Omental fat pad (tissue), 4 donors: ENCODE measurements at places on chromosomes 1 and 21.

- DNase-seq = no peak
Measured at GRCh38 chr1:215875712-215876111, 308.6 kb downstream of the KCTD3 start.

DNA sequence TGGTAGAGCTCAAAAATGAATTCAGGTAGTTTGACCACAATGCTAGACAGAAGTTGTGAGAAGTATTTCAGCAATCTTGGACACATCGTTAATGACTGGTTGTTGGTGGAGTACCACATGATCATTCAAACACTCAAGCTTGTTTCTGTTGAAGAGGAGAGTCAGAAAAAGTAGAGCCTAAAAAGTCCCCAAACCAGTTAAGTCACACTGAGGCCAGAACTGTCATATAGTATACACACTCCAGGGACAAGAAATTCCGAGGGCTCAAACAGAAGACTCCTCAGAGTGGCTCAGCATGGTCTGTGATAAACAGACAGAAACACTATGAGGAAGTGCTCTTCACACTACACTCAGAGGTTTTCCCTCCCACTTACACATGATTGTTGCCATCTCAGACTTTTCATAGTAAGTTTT, 5.8 kb downstream of the TRIM33 start:
- DNase-seq = no peak

DNA sequence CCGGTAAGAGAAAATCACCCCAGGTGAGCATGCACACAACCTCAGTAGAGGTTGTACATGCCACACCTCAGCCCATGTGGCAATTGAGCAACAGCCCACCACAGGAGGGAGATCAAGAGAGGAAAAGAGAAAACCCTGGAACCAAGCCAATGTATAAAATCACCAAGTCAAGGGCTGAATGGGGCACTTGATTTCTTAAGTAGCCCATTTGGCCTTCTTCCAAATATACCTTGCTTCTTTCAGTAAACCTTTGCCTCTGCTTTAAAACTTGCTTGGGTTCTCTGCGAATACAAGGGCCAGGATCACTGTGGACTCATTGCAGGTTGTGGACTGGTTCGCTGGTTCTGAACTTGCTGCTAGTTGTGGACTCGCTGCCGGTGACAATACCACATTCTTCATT, 1814.0 kb downstream of the PLA2G4A start:
- no peak for DNase-seq

DNA sequence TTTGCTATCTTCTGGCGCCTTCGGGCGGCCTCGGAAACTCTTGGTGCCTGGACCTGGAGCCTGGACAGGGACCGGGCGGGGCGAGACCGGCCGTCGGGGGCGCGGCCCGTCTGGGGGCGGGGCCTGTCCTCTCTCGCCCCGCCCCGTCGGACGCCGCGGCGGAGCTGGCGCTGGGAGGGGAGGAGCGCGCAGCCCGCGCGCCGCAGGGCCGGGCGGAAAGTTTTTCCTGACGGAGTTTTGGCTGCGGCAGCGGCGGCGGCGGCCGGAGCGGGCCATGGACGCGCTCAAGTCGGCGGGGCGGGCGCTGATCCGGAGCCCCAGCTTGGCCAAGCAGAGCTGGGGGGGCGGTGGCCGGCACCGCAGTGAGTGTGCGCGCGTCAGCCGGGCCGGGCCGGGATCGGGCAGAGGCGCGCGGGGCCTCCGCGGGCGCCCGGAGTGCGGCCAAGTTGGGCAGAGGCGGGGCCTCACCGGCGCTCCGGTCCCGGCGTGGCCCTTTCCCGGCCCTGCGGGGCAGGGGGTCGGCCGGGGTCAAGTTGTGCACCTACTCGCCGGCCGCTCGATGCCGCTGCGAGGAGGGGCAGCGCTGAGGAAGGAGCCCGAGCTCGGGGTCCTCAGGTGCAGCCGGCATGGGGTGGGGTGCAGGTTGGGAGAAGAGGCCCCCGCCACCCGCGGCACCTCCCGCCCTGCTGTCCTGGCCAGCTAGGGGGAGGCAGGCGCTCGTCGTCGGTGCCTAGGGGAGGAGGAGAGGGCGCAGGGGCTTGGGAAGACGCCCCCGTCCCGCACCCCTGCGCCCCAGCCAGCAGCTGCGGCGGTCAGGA, at the start of gene LDLRAP1:
TSS of gene LDLRAP1 (plus strand) at position 182 of the 818 bp plus-strand sequence. CDS start at position 275, 93 bp downstream.
- no peak for DNase-seq

- DNase-seq = no peak
Measured at GRCh38 chr21:45161038-45161945, 86.9 kb downstream of the ADARB1 start.

DNA sequence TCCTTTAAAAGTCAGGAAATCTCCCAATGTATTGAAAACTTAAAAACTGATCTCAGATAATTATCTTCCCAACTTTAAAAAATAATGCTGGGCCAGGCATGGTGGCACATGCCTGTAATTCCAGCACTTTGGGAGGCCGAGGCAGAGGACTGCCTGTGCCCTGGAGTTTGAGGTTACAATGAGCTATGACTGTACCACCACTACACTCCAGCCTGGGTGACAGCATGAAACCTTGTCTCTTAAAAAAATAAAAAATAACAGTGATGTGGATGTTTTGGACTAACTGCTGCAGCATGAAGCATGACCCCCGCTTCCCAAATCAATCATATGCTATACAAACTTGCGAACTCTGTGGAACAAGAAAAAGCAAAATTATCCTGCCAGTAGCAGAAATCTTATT, 186.3 kb downstream of the RERE start:
- no peak for DNase-seq

- DNase-seq = no peak
Measured at GRCh38 chr1:115182012-115182715, 92.9 kb upstream of the TSPAN2 start.

GRCh38 chr1:100358210-100358609, 5.9 kb downstream of the CDC14A start:
- no peak for DNase-seq

GRCh38 chr1:104745875-104746274, 996.2 kb downstream of the AMY1C start:
- no peak for DNase-seq

- no peak for DNase-seq
Measured at GRCh38 chr21:42635848-42636519, 17.4 kb upstream of the PDE9A start.

GRCh38 chr1:230622151-230622550, 20.1 kb upstream of the COG2 start:
- DNase-seq = no peak
